ENCODE measurements at places on chromosomes 5 and 9.

DNA sequence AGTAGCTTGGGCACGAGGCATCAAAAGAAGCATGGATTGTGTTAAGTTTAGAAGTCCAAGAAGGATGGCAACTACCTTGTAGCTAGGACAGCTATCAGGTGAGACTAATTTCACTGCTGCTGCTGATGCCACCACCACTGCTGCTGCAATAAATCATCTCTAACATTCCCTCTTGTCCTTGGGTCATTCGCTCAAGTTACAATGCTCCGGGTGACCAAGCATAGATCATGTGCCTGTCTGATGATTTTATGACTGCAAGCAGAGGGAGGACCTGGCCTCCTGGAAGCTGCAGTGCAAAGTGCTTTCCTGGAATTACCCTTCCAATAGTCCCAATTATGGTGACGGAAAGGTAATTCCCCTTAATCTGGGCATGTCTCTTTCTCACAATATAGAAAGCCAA, 334.4 kb downstream of the PRELID2 start:
- DNase-seq = no peak

- DNase-seq = no peak
Measured at GRCh38 chr5:148141645-148142044, 26.7 kb upstream of the SPINK14 start.

- DNase-seq = no peak
Measured at GRCh38 chr9:18728642-18729041, 254.7 kb downstream of the ADAMTSL1 start.

- DNase-seq = no peak
Measured at GRCh38 chr5:144131261-144131660, 39.2 kb downstream of the YIPF5 start.

- no peak for DNase-seq
Measured at GRCh38 chr9:37251452-37251851, 131.1 kb downstream of the ZCCHC7 start.

- DNase-seq = no peak
Measured at GRCh38 chr5:32708949-32709348, 2.2 kb upstream of the NPR3 start.

DNA sequence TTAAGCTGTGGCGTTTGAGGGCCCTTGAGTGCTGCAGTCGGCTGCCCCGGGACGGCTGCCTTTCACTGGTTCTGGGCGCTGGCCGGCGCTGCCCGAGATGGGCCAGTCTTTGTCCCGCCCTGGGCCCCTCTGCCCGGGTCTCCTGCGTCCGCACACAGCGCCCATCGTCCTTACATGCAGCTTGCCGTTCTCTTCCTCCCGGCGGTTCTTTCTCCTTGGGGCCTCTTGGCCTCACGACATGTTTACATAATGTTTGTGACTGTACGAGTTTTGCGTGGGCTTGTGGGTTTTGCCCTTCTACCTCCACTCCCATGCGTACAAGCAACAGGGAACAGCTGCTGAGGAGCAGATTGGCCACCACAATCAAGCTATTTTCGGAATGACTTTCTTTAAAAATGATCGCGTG, 618 bp downstream of the TNPO1 start:
- DNase-seq = peak; percentile 50

DNA sequence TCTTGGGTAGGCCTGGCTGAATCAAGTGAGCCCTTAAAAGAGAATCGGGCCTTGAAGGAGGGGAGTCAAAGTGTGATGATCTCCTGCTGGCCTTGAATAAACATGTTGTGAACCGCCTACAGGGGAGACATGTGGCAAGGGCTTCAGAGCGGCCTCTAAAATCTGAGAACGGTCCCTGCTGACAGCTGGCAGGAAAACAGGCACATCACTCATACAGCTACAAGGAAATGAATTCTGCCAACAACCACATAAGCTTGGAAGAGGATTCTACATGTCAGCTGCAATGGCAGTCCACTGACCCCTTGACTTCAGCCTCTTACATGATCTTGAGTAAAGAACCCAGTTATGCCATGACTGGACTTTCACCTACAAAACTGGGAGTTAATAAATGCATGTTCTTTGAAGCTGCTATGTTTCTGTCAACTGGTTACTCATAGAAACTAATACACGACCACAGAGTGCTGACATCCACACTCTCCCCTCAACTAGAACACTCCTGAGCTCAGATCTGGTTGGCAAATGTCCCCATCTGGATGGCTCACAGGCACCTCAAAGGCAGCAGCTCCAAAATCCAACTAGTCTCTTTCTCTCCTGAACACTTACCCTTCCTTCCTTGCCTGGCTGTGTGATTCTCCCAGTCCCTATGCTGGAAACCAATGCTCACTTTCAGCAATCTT, 333.1 kb downstream of the ASTN2 start:
- no peak for DNase-seq

DNA sequence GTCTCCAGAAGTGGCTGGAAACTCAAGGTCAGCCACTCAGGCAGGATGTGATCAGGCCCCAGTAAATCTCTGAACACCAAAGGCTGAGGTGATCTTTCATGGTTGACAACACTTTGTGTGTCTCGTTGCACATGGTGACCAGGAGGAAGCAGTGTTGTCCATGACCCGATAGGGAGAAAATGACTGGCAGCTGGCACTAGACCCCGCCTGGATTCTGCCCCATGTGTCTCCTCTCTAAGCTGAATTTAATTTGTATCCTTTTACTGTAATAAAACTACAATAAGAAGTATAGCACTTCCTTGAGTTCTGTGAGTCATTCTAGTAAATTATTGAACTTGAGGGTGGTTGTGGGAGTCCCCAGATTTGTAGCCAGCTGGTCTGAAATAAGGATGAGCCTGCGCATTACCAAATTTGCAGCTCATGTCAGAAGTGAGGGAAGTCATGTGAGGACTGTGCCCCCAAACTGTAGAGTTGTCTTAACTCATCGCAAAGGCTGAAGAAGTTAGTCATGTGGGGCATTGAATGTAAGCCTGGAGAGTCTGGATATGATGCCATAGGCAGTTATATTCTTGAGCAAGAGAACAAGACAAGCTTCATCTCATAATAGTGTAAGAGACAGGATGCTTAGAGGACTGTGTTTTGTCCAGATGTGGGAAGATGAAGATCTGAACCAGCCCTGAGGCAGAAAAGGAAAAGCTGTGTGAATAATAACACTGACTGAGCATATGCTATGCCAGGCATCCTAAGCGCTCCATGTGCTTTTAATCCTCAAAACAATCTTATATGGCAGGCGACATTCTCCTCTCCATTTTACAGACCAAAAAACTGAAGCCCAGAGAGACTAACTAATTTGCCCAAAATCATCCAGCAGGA, 55.9 kb downstream of the TMEM215 start:
- DNase-seq = no peak

DNA sequence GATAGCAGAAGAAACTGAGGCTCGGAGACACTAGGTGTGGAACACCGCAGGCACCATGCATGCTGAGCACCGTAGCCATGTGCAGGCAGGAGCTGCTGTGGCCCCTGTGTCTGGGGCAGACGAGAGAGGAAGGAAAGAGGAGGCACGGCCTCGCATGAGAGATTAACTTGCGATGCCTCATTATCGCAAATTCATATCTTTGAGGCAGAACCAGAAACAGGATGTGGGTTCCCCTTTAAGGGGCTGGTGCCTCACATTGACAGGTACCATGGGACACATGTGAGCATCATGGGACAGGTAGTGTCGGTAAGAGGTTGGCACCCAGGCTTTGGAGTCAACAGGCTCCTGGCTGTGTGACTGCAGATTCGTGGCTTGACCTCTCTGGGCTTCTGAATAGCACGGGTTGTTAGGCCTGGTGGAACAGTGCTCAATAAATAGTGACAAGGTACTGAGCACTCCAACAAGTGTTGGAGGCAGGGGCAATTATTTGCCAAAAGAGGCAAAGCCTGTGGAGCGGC, 40.8 kb downstream of the NAIF1 start:
- DNase-seq = no peak

- no peak for DNase-seq
Measured at GRCh38 chr9:105307591-105308130, 63.2 kb downstream of the SLC44A1 start.

DNA sequence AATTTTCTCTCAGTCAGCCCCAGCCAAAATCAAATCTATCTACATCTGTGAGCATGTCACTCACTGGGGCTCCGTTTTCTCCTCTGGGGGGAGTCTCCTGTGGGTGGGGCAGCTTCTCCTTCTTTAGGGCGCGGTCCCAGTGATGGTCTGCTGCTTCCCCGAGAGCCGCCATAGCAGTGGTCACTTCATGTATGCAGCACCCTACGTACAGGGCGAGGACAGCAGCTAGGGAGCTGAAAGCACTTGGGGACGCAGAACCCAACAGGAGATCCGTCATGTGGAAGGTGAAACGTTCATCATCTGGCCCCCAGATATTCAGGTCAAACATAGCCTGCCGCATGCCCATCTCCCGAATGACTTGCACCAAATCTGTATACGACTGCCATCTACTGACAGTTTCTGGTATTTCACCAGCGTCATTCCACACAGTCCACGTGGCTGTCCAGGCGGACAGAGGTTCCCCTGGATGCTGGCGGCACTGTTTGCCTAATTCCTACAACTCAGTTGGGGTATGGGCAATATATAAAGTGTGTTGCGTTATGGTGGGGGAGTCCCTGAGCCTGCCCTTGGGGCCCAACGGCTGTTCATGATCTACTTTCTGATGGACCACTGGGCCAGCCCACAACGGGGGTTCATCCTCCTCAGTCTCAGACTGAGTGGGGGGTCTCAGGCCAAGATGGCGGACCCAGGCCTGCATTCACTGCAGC, 795.0 kb downstream of the EFNA5 start:
- no peak for DNase-seq

GRCh38 chr5:139838381-139839197, 43.0 kb downstream of the PSD2 start:
- DNase-seq = no peak
